ENCODE measurements at places on chromosomes 3 and 15. TPM values are rescaled to one million over a fixed set of nuclear protein-coding genes. Genes with fewer than 3 reads are reported as not detected.

DNA sequence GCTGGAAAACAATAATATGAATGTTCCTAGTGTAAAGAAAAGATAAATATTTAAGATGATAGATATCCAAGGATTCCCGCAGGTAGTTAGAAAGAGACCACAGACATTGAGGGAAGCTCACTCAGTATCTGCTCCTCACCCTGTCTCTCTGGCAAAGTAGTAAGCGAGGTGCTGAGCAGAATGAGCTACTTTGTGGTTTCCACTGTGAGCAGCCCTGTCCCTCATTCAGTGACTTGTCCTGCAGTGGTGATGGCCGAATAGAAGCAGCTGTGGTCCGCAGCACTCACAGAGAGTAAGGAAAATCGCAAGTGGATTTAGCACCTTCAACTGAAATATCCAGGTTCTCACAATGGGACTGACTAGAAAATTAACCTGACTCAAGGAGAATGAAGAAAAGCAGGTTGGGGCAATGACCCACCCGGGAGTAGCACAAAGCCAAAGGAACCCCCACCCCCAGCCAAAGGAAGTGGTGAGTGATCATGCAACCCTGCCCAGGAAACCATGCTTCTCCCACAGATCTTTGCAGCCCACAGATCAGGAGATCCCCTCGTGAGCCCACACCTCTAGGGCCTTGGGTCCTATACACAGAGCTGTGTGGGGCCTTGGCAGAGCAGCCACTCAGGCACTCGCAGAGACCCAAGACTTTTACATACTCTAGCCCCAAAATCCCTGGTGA lies 21.8 kb upstream of the SLC25A38 start:
- DNase-seq = no peak

DNA sequence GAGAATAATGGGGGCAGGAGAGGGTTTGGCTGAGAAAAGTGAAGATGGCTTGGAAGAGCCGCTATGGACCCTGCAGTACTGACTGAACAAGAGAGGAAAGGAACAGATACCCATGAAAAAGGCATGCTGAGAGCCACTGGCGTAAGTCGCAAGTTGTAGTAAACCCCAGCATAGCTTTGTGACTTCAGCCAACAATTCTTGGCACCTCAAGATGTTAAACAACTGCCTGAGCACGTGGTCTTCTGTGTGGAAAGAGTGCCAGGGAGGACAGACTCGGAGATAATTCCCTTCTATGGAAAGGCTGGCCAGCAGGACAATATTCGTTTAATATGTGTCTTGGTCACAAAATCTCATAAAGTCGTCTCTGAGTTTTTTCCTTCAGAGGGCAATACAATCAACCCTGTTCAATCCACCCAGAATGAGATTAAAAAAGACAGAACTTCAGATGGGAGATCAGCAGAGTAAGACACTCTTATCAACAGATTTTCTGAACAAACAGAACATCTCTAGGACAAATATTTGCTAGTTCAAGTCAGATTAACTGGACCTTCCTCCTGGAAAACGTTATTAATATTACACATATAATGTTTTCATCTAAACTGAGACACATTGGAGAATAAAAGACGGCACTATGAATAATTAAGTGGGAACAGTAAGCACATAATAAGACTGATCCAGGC lies 49.2 kb downstream of the NEK10 start:
- DNase-seq = no peak

LDHAL6B gene
- total RNA-seq = not detected

DNA sequence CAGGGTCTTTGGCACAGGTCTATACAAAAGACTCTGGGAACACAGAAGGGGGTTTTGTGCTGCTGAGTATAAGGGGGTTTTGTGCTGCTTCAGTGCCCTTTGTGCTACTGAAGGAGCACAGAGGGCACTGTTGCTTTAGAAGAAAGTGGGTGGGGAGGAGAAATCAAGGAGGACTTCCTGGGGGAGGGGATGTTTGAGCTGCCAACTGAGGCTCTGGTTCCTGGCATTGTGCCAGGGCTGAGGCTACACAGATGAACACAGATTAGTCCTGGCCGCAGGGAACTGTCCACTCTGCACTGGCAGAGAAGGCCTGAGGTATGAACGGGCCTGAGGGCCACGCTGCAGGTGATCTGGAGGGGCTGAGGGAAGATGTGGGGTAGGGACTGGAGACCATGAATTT lies 32.2 kb upstream of the SEC13 start:
- no peak for DNase-seq

GRCh38 chr3:13518516-13518953 lies 30.4 kb upstream of the FBLN2 start:
- DNase-seq = no peak
